ENCODE measurements at places on chromosomes 7 and 10. TPM values are rescaled to one million over a fixed set of nuclear protein-coding genes. Genes with fewer than 3 reads are reported as not detected.

- DNase-seq = no peak
- H3K4me3 ChIP-seq = no peak overlapping the region
- H3K4me1 ChIP-seq = peaks cover 9% of the 10 kb centered on the region
- H3K27me3 ChIP-seq = peaks cover 2% of the 10 kb centered on the region
Measured at GRCh38 chr7:113172726-113173125, 54.4 kb upstream of the SMIM30 start.

DNA sequence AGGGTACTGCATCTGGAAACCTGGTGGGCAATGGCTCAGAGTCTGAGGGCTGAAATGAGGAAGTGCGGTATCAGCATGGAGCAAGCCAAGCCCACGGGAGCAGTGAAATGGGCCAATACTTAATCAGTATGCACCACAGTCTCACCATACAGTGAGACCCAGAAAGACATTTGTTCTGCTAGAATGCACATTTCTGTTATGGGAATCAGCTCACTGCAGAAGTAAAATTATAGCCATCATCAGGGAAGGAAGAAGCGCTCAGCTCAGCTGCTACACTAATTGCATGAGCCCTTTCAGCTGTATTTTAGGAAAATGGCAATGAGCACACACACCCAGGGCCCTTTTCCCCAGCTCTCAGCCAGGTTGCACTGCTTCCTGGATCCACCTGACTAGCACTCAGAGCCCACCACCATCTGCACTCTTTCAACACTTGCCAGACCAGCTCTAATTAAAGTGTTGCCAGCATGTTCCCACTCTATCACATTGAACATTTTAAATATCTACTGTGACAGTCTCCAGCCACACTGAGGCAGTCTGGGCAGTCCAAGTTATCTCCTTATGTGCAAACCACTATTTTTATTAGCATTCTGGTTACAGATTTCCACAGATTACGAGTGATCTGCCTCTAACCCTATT is 44.2 kb upstream of the PIK3AP1 start:
- no peak for DNase-seq
- no peaks in the 10 kb centered on the region for H3K36me3 ChIP-seq
- H3K4me1 ChIP-seq = no peaks in the 10 kb centered on the region
- no peak overlapping the region for H3K4me3 ChIP-seq
- peaks cover 8% of the 10 kb centered on the region for H3K27me3 ChIP-seq
- no peak overlapping the region for H3K27ac ChIP-seq

GRCh38 chr10:126226988-126227761 is 161.1 kb downstream of the ADAM12 start:
- H3K4me1 ChIP-seq = peaks cover 31% of the 10 kb centered on the region
- H3K27me3 ChIP-seq = no peaks in the 10 kb centered on the region
- H3K36me3 ChIP-seq = no peaks in the 10 kb centered on the region
- no peak overlapping the region for H3K4me3 ChIP-seq
- H3K27ac ChIP-seq = no peak overlapping the region

DNA sequence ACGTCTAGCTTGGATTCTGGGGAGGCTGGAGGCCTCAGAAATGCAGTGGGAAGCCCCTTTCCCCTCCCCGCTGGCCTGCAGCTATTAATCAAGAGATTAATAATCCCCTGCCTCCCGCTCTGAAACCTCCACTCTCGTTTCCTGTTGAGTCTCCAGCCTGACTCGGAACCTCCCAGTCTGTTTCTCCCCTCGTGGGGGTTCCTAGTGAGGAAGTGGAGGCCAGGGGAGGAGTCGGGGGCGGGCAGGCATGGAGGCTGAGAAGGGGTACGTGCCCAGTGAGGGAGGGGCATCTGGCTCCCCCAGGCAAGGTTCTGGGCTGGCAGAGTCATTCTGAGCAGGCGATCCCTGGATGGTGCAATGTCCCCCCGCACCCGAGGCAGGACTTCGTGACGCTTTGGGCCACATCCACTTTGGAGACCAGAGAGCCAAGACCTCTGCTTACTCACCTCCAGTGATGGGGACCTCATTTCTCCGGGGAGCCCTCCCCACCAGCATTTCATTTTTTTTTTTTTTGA is 73.6 kb downstream of the COL26A1 start:
- H3K4me1 ChIP-seq = peaks cover 17% of the 10 kb centered on the region
- no peak overlapping the region for H3K27ac ChIP-seq
- H3K4me3 ChIP-seq = no peak overlapping the region
- no peaks in the 10 kb centered on the region for H3K27me3 ChIP-seq

ADIRF gene
- total RNA-seq = not detected

OR2A7 gene
- 1.1 TPM for total RNA-seq

SORCS1 gene
- 0.13 TPM for total RNA-seq

TMEM229A gene
- total RNA-seq = not detected

UNC5B gene
- total RNA-seq = 13.0 TPM

All from osteocyte (in vitro differentiated cells).